ENCODE measurements at places on chromosomes 1 and 21.

- no peak for DNase-seq
These were observed 3.2 kb downstream of the JMJD4 start for GRCh38 chr1:227731696-227732585.

- DNase-seq, result no peak
These were observed 86.0 kb downstream of the SLC25A24 start for GRCh38 chr1:108114033-108114599.

GRCh38 chr1:41874151-41874719 lies 44.5 kb downstream of the HIVEP3 start:
- no peak for DNase-seq

- no peak for DNase-seq
These were observed 67.8 kb downstream of the TOMM20 start for GRCh38 chr1:235060607-235061470.

DNA sequence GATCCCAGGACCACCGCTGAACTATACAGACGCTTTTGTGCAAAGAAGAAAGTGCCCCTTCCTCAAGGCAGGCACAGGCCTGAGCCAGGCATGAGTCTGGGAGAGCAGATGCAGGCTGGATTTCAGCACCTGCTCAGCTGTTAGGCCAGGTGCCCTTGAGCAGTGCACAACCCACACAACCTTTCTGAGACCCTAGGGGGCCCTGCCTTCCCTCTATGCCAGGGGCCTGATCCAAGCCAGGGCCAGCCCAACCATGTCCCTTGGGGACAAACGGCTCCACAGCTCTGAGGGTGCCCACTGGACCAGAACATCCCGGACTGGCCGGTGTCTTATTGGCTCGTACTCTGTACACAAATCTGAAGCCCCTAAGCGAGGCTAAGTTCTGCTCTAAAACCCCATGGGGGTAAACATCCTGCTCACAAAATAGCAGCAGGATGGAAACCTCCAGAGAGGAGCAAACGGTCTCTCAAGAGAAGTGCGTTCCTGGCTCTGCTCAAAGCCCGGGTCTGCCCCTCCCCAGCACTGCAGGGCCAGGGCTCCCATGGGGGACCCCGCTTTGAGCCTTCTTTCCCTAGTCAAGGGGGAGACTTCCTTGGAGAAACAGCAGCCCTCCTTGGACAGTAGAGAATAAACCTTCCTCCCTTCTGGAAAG lies 275.1 kb downstream of the NPHP4 start:
- no peak for DNase-seq

GRCh38 chr21:44551340-44551961 lies at the start of gene KRTAP10-2:
Gene KRTAP10-2 (minus strand): TSS chr21:44551505. CDS start chr21:44551458, 47 bp downstream.
- DNase-seq, result no peak

GRCh38 chr1:186905561-186905960 lies 76.8 kb downstream of the PLA2G4A start:
- DNase-seq, result no peak

DNA sequence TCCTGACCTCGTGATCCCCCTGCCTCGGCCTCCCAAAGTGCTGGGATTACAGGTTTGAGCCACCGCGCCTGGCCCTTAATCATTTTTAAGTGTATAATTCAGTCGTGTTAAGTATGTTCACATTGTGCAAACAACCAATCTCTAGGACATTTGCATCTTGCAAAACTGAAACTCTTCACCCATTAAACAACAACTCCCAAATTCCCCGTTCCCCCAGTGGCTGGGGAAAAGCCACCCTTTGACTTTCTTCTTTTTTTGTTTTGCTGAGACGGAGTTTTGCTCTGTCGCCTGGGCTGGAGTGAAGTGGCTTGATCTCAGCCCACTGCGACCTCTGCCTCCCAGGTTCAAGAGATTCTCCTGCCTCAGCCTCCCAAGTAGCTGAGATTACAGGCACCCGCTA lies 6.5 kb upstream of the THEMIS2 start:
- no peak for DNase-seq

- DNase-seq, result no peak
These were observed 10.2 kb upstream of the SFN start for GRCh38 chr1:26852701-26853100.

DNA sequence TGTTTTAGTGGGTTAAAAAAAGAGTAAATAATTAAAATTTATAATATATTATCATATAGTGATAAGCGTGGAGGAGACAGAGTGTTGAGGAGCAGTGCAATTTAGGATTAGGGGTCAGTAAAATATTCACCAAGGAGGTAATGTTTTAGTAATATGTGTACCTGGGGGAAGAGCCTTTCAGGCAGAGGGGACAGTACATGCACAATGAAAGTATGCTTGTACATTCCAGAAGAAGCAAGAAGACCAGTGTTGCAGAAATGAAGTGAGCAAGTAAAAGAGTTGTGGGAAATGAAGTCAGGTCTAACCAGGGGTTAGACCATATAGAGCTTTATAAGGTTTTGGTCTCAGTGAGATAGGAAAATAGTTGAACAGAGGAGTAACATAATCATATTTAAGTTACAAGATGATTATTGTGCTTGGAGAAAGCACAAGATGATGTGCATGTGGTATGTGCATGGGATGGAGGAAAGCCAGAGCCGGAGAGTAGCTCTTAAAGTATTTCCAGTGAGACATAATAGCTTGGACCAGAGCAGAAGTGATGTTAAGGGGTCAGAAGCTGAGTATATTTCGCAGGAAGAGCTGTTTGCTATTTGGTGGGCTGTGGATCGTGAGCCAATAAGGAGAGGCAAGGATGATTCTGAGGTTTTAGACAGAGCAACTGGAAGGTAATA lies 44.8 kb downstream of the SNX7 start:
- DNase-seq, result no peak

DNA sequence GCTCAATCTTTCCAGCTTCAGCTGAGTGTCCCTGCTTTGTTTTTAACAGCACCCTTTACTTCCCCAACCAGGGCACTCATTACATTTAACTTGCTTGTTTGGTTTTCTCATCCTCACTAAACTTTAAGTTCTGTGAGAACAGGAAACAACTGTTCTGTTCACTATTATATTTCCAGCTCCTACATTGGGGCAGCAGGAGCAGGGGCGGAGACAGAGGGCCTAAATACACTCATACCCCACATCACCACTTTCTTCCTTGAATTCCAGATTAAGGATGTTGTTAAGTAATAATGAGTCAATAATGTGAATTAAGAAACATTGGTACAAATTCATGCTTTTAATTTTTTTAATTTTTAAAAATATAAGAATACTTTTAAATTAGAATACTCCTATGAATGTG lies 6.0 kb downstream of the DRAM2 start:
- DNase-seq, result no peak

Data from C1 segment of cervical spinal cord (tissue), 14 donors.